ENCODE measurements at places on chromosomes 13 and 19.

- DNase-seq = no peak
- H3K4me3 ChIP-seq = peak within 1 kb of the TSS; percentile 8
- no peaks in the 10 kb centered on the region for H3K4me1 ChIP-seq
- no peak within 1 kb of the TSS for H3K27ac ChIP-seq
- H3K36me3 ChIP-seq = no peaks in the 10 kb centered on the region
- peaks cover 11% of the 10 kb centered on the region for H3K27me3 ChIP-seq
These were observed at the start of gene DMKN for GRCh38 chr19:35513628-35514281. Gene DMKN (minus strand): TSS chr19:35513649. CDS start chr19:35513475, 174 bp downstream.

DNA sequence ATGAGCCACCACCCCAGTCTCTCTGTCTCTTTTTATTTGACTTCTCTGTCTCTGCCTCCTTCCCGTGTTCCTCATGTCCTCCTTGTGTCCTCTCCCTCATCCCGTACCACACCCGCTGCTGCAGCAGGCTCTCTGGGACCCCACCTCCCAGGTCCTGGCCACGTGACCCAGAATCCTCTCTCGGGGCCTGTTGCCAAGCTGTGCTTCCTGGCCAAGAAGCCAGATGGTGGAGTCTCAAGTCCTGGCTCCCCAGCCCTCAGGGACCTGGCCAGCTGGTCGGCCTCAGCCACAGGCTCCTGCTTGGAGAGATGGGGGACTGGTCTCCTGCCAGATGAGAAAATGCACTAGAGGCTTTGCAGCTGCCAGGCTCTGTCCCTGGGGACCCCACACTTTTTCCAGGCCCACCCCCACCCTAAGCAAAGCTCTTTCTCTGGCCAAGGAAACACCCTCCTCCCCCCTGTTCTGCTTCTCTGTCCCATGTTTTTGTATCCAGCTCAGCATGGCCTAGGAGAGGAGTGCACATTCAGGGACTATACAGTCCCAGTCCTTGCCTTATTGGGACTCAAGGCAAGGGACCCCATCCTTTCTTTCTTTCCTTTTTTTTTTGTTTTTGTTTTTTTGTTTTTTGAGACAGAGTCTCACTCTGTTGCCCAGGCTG, 34.3 kb upstream of the SHKBP1 start:
- no peak overlapping the region for H3K27ac ChIP-seq
- H3K27me3 ChIP-seq = no peaks in the 10 kb centered on the region
- H3K4me1 ChIP-seq = no peaks in the 10 kb centered on the region

GRCh38 chr13:99379856-99380801, 72.9 kb upstream of the GPR183 start:
- no peaks in the 10 kb centered on the region for H3K27me3 ChIP-seq
- no peak overlapping the region for H3K27ac ChIP-seq
- DNase-seq = no peak
- no peaks in the 10 kb centered on the region for H3K36me3 ChIP-seq
- no peak overlapping the region for H3K4me3 ChIP-seq

GRCh38 chr13:41716236-41716635, 244.7 kb downstream of the VWA8 start:
- no peak for DNase-seq
- H3K27me3 ChIP-seq = no peaks in the 10 kb centered on the region
- H3K36me3 ChIP-seq = no peaks in the 10 kb centered on the region
- no peak overlapping the region for H3K27ac ChIP-seq
- H3K4me1 ChIP-seq = no peaks in the 10 kb centered on the region

DNA sequence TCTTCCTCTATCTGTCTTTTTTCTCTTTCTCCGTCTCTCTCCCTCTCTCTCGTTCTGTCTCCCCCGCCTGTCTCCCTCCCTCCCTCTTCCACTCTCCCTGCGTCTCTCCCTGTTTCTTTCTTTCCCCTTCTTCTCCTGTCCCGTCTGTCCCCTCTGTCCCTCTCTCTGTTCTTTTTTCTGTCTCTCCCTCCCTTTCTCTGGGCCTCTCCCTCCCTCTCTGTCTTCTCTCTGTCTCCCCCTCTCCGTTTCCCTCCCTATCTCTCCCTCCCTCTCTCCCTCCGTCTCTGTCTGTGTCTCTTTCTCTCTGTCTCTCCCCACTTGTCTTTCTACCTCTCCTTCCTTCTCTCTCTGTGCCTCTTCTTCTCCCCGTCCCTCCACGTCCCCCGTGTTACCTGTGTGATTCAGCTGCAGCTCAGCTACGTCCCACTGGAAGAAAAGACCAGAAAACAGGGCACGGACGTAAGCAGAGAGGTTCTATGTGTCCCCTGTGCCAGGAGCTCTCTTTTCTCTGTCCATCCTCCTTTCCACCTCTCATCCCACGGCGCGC, 1.2 kb downstream of the CD70 start:
- H3K27ac ChIP-seq = no peak overlapping the region
- H3K27me3 ChIP-seq = peaks cover 29% of the 10 kb centered on the region
- peak; percentile 45 for DNase-seq
- peak overlapping the region; percentile 29 for H3K4me3 ChIP-seq

- H3K36me3 ChIP-seq = no peaks in the 10 kb centered on the region
- H3K27me3 ChIP-seq = no peaks in the 10 kb centered on the region
- H3K4me1 ChIP-seq = peaks cover 4% of the 10 kb centered on the region
- peak overlapping the region; percentile 11 for H3K4me3 ChIP-seq
- DNase-seq = peak; percentile 58
These were observed 144.1 kb downstream of the PRR20E start for GRCh38 chr13:57311009-57311586.

DNA sequence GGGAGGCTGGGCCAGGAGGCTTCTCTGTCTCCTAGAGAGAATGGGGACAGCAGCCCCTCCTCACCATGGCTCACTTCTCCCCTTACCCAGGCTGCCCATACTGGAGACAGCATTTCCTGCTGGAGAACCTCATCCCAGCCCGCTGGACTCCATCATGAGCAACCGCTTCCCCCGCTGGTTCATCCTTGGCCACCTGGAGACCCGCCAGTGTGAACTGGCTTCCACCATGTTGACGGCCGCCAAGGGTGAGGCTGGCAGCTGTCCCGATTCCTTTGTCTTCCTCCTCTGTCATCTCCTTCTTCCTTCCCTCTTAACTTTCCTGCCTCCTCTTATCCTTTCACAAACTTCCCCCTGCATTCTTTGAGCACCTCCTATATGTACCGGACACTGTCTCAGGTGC, 28.0 kb downstream of the ZSWIM4 start:
- H3K27ac ChIP-seq = no peak overlapping the region
- no peak overlapping the region for H3K4me3 ChIP-seq
- no peak for DNase-seq
- peaks cover 4% of the 10 kb centered on the region for H3K4me1 ChIP-seq
- H3K27me3 ChIP-seq = no peaks in the 10 kb centered on the region

GRCh38 chr19:32914879-32915660, 45.5 kb upstream of the SLC7A9 start:
- no peak overlapping the region for H3K4me3 ChIP-seq
- no peak overlapping the region for H3K27ac ChIP-seq
- H3K36me3 ChIP-seq = no peaks in the 10 kb centered on the region
- H3K4me1 ChIP-seq = peaks cover 3% of the 10 kb centered on the region
- H3K27me3 ChIP-seq = no peaks in the 10 kb centered on the region

GRCh38 chr13:100872761-100873160, 198.2 kb upstream of the TMTC4 start:
- H3K4me3 ChIP-seq = no peak overlapping the region
- no peak overlapping the region for H3K27ac ChIP-seq
- no peaks in the 10 kb centered on the region for H3K4me1 ChIP-seq
- no peaks in the 10 kb centered on the region for H3K27me3 ChIP-seq
- no peak for DNase-seq

- no peaks in the 10 kb centered on the region for H3K27me3 ChIP-seq
- no peaks in the 10 kb centered on the region for H3K4me1 ChIP-seq
- no peak overlapping the region for H3K4me3 ChIP-seq
- DNase-seq = no peak
These were observed 1.4 kb downstream of the ZNF324 start for GRCh38 chr19:58468216-58468839.

DNA sequence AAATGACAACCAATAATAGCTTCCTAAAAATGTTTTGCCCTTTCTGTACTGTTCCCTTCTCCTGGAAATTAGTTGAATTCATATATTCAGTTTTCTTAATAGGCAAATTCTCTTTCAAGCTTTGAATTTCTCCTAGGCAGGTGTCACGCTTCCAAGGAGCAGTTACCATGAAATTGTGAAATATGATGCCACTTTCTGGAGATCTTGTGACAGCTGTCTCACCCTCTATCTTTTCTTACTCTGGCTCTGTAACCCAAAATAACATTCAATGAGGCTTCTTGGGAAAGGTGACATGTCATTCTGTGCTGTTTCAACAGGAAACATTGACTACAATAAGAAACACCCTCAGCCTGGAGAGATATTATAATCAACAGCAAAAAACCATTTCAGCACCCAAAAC, 80.3 kb upstream of the MRI1 start:
- DNase-seq = no peak
- H3K4me3 ChIP-seq = no peak overlapping the region
- H3K36me3 ChIP-seq = no peaks in the 10 kb centered on the region
- no peak overlapping the region for H3K27ac ChIP-seq
- H3K27me3 ChIP-seq = no peaks in the 10 kb centered on the region
